Psoas muscle (tissue), 8 donors: ENCODE measurements at places on chromosomes 6 and 20.

GRCh38 chr6:36685166-36685924 lies 6.8 kb downstream of the CDKN1A start:
- DNase-seq, result peak; percentile 42

DNA sequence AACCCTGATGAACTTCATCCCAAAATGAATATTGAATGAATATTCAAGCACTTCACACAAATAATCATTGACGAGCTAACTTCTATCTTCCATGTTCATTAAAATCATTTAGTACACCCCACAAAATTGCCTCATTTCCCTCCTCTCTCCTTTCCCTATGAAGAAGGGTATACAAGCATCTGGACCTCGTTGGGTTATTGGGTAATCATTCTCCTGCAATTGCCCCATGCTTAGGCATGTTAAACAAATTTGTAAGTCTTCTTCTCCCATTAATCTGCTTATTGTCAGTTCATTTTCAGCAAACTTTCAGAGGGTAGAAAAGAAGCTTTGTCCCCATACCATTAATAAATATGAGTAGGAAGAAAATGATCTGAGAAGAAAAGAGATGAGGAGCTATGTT lies 27.6 kb downstream of the PRKN start:
- DNase-seq, result no peak

- no peak for DNase-seq
Measured at GRCh38 chr6:138052783-138053182, 54.4 kb downstream of the PERP start.

GRCh38 chr6:30192076-30192475 lies 21.1 kb downstream of the TRIM26 start:
- DNase-seq, result no peak

- DNase-seq, result no peak
Measured at GRCh38 chr6:43254846-43255245, 11.6 kb downstream of the TTBK1 start.

- no peak for DNase-seq
Measured at GRCh38 chr6:136405420-136406029, 115.9 kb upstream of the BCLAF1 start.
